Ovary (tissue), 10 donors: ENCODE measurements at places on chromosomes 7 and 10. TPM values are rescaled to one million over a fixed set of nuclear protein-coding genes. Genes with fewer than 3 reads are reported as not detected.

The ZNF239 gene
- total RNA-seq: 10.4 TPM

The ZNF33A gene
- total RNA-seq: 31.2 TPM

The UPK3B gene
- 1.7 TPM for total RNA-seq

The FXYD4 gene
- total RNA-seq: not detected

The GPR15LG gene
- 0.31 TPM for total RNA-seq

The INA gene
- not detected for total RNA-seq

The PILRA gene
- 4.0 TPM for total RNA-seq

The HMX2 gene
- total RNA-seq: not detected

The UBE2H gene
- 64.7 TPM for total RNA-seq
